ENCODE measurements at places on chromosomes 4 and X.

GRCh38 chr4:26566133-26566532 is 17.8 kb upstream of the TBC1D19 start:
- DNase-seq = no peak

DNA sequence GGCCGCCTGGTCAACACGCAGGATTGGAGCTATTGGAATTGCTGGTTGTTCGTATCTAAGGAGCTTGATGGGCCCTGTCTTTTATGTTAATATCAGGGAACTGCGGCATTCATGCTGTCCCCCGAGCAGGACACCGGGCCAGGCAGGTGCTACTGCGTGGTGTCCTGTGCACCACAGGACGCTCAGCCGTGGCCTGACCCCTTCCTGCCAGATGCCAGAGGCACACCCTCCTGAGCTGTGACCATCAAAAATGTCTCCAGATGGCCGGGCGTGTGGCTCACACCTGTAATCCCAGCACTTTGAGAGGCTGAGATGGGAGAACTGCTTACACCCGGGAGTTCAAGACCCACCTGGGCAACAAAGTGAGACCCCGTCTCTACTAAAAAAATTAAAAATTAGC is 32.1 kb downstream of the ABLIM2 start:
- no peak for DNase-seq

GRCh38 chr4:165175879-165176278 is 31.5 kb upstream of the KLHL2 start:
- no peak for DNase-seq

DNA sequence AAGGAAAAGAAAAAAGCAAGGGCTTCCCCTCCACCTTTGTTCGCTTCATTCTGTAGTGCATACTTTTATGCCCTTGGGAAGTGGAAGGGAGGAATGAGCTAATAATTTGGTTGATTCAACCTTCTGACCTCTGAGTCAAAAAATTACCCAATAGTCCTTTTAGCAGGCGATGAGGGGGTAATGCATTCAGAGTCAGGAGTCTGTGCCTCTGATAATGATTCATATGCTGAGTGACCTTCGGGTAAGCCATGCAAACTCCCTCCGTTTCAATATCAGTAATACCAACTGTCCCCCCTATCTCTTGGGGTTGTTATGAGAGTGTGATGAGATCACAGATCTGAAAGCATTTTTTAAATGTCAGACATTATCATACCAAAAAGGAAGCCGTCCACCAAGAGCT is 41.6 kb upstream of the ACSL4 start:
- peak; percentile 56 for DNase-seq

GRCh38 chrX:17298564-17298963 is 76.4 kb upstream of the NHS start:
- DNase-seq = no peak

DNA sequence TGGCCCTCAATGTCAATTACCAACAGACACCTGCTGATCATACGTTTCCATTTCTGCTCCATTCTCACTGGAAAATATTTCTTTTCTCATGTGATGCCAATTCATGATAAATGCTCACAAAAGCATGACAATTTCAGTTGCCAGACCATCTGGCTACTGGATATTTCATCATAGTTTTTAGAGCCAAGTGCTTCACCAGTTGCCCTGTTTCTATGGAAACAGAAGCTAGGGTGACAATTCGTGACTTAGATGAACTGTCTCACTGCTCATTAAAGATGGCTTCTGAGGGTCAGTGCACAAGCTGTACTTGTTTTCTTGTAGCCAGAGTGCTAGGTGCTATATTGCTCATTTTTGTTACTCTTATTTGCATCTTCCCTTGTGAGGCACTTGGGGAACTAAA is 184.9 kb downstream of the COMMD8 start:
- DNase-seq = no peak

DNA sequence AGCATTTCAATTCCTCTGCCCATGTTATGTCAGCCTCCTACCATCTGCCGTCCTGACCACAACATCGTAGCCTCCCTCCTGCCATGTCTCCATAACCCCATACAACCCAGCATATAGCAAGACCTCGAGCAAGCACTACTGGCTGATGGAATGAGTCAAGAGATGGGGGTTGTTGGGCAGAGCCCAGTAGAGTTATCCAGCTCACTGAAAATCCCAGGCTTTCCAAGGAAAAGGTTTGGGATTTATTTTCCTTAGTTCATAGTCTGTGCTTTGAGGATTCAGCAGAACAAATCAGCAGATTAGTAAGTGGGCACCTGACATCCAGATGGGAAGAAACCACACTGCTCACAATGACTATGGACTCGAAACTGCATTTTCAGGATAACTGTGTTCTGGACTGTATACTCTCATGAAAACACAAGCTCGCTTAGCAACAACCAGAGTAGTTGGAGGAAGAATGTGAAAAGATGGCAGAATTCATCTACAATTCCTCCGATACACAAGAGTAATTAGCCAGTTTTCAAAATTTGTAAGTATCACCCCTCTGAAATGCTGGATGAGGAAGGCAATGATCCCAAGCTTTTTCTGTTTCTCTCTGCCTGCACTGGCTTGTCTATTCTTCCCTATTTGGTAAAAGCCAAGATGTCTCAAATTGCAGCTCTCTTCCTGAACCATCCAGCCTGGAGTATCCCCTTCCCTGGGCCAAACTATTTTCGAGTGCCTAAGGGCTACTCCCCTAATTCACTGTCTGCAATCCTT is 186.2 kb upstream of the TBL1X start:
- DNase-seq = no peak
